ENCODE measurements at places on chromosomes 7 and 10.

DNA sequence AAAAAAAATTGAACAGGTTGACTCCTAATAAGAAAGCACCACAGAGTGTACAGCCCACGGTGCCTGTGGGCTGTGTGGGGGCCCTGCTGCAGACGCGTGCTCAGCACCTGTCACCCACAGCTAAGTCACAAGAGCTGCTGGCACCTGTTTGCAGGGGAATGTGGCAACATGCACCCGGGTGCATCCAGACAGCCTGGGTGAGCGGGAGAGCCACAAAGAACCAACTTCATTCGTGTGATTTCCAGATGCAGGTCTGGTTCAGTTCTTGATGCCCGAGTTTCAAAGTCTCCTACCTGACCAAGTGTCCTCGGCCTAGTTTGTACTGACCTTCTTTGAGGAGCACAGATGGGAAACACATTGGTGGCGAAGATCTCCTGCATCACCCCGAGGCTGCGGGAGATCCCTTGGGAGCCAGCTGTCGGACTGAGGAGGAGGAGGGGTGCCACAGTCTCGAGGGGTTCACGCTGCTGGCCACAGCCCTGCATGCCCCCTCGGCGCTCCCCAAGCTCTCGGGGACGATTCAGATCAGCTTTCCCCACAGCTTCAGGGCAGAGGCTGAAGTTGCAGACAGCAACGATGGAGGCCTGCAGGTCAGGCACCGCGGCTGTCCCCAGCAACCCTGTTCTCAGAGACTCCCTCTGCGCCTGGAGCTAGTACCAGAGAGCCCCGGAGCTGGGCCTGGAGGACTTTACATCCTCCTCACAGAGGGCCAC is 35.3 kb downstream of the AMZ1 start:
- no peak for DNase-seq

DNA sequence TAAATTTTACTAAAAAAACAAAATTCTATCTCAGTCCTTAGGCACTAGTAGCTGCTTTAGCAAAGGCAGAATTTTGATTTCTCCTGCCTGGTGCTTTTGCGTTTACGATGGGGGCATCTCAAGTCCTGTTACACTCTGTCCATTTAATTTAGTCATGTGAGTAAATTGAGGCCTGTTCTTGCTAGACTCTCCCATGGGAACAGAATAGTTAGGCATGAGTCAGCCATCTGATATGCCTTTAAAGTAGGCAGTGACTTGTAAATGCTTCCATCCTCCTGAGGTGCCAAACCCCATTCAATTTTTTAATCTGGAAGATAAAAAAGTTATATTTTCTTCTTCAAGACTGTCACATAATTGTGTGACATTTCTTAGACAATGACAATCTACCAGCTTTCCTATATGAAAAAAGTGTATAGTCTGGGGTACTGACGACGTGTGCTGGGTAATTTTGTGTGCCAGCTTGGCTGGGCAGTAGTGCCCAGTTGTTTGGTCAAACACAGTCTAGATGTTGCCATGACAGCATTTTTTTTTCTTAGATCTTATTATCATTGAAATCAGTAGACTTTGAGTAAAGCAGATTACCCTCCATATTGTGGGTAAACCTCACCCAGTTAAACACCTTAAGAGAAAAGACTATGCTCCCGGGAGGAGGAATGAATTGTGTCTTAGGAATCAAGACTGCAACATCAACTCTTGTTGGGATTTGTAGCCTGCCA is 603.4 kb downstream of the SORCS1 start:
- peak; percentile 65 for DNase-seq

DNA sequence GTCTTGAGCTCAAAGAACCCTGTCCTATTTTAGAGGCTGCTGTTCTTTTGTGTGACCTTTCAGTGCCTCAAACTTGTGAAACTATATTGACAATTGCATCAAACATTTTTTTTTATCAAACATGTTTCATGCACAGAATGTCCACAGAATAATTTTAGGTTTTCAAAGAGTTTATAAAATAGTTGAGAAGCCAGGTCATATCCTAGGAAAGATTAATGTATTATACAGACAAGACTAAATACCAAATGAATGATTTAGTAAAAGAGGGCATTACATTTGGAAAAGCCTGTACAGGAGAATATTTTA is 67.0 kb downstream of the CDK6 start:
- DNase-seq, result no peak

GRCh38 chr7:151732834-151733592 is 143.9 kb downstream of the PRKAG2 start:
- no peak for DNase-seq

GRCh38 chr10:114552050-114552449 is 106.0 kb downstream of the ABLIM1 start:
- DNase-seq, result no peak

GRCh38 chr7:107027208-107027607 is 17.3 kb upstream of the PRKAR2B start:
- no peak for DNase-seq

DNA sequence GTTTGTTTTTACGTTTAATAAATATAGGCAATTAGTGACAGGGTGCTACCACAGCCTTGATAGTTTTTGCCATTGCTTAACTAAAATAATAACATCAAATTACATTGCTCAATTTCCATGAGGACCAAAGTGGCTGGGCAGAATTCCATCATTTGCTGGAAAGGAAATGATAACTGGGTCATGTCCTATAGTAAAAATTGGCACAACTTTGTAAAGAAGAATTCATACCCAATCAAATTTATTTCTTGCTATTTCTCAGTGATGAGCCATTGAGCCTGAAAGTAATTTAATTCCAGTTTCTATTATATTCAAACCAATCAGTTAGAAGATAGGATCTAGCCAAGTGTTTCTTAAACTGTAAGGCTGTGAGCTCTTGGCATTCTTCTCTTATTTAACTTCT is 102.2 kb upstream of the CTTNBP2 start:
- no peak for DNase-seq

DNA sequence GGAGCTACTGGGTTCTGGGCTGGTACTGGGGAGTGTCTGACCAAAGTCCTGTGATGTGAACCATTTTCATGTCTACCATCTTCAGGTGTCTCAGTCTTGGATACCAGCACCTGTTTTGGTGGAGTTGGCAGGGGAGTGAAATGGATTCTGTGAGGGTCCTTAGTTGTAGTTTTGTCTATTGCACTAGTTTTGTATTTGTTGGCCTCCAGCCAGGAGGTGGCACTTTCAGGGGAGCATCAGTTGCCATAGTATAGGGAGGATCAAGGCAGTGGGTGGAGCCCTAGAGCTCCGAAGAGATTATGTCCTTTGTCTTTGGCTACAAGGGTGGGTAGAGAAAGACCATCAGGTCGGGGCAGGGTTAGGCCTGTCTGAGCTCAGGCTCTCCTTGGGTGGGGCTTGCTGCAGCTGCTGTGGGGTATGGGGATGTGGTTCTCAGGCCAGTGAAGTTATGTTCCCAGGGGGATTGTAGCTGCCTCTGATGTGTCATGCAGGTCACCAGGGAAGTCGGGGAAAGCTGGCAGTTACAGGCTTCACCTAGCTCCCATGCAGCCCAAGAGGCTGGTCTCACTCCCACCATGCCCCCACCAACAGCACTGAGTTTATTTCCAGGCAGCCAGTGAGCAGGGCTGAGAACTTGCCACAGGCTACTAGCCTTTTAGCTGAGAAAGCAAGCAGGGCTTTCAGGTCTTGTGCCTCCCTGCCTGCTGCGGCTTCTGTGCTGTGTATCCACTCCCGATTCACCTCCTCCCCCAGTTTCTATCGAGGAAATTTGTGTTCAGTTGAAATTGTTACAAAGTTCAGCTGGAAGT is 153.1 kb downstream of the ZNF365 start:
- DNase-seq, result no peak

DNA sequence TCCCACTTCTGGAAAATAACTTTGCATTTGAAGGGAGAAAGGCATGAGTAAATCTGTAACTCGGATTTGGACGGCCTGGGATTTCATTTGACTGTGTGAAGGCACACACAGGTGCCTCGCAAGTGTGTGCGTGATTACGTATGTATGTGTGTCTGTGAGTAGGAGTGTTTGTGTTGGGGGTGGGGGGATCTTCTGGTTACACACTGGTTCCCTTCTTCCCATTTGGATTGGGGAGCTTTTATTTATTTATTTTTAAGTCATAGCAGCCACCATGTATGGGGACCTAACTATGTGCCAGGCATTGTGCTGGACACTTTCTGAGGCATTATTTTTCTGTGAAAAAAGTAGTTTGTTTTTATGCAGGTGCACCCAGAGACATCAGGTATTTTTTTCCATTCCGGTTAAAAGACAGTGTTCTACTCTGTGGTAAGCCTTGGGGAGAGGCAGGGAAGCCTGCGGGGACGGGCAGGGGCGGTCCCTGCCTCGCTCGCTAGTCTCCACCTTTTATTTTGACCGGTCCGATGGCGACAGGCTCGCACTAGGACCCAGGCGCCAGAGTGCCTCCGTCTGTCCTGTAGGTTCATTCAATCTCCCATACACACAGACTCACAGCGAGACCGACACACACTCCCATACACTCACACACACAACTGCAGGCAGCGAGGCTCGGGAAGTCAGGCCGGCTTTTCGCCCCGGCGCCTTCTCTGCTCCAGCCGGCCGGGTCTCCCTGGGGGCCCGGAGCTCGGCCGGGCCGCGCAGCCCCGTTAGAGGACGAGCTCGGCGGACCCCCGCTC is at the start of gene MXI1:
TSS of gene MXI1 (plus strand) at position 595 of the 794 bp plus-strand sequence. CDS start 204 bp downstream, outside the sequence.
- peak; percentile 93 for DNase-seq

DNA sequence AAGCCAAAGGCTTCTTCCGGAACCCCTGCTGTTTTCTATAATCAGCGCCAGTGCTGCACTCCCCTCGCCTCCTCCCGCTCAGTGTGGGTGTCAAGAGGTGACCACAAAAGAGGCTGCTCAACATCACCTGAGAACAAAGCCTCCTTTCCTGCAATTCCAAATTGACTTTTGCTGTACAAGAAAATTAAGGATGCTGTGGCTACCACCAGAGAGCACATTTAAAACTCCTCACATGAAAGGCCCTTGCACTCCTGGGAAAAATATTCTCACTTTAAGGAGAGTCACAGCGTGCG is 96.4 kb downstream of the HIPK2 start:
- no peak for DNase-seq

- DNase-seq, result no peak
Observed at GRCh38 chr7:129778770-129779601, 167.5 kb downstream of the NRF1 start.

DNA sequence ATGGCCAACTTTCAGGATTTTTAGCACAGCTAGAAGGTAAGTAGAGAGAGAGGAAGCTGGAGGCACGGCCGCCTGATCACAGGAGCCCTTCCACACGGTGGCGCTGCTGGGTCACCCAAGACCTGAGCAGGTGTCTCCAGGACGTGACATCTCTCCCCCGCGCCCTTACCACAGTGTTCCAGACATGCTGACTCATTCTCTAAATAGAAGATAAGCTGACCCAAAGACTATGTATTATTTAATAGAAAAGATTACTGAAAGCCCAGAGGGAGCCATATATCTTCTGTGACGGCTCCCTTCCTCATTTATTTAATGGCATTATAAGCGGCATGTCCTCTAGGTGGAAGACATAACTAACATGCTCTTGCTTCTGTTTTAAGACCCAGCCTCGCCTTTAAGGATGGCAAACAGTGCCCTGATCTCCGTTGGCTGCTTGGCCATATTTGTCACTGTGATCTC is 26.0 kb upstream of the MALSU1 start:
- peak; percentile 93 for DNase-seq

GRCh38 chr7:16960337-16960965 is 78.7 kb upstream of the AGR3 start:
- DNase-seq, result no peak

- no peak for DNase-seq
Observed at GRCh38 chr7:64755865-64756264, 38.4 kb upstream of the ZNF138 start.

DNA sequence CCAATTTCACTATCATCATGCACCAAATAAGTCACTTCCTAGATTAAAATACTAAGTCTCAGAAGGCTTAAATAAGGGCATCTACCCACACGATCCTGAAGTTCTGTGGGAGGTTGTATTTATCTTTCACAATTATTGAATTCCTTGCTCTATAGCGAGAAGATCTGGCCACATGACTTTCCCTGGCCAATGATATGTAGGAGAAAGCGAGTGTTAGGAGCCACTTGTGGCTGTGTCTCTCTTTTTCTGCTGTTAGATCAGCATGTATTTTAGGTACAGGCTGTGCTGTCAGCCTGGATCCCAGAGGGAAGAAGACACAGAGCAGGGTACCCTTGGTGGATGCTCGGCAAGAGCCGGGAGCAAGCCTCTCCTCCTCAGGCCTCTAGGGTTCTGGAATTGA is 131.3 kb upstream of the DPP6 start:
- DNase-seq, result no peak

DNA sequence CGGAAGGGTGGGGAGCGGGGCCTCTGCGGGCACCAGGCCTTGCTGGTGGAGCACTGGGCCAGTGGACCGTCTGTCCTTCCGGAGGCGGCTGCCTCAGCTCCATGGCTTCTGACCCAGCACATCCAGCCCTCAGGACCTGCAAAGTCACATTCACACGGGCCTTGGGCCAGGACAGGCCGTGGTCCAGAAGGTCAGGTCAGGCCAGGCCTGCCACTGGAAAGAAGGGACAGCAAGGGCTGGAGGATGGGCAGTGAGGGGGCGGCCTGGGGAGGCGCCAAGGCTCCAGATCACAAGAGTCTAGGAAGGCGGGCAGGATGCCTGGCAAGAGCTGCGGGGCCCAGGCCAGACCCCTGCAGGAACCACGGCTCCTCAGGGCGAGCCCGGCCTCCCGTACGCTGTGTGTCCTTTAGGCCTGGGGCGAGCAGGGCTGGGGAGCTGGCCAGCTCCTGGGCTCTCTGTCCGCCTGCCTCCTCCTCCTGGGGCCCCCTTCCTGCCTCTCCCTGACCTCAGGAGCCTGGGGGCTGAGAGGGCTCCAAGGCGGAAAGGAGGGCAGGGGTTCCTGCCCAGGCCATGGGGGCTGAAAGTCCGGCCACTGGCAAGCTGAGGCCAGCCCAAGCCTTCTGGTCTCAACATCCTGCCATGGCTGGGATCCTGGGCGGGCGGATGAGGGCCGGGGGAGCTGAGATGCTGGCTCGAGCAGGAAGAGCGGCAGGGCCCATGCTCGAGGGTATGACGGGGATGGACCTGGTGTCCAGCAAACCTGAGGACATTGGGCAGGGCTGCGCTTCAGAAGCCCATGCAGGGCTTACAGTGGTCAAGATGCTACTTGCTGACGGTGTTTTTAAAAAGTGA is 225.8 kb downstream of the ELFN1 start:
- no peak for DNase-seq

GRCh38 chr7:40717242-40717641 is 582.4 kb downstream of the SUGCT start:
- DNase-seq, result peak; percentile 99

GRCh38 chr10:123142701-123143161 is 5.2 kb upstream of the HMX2 start:
- DNase-seq, result no peak

DNA sequence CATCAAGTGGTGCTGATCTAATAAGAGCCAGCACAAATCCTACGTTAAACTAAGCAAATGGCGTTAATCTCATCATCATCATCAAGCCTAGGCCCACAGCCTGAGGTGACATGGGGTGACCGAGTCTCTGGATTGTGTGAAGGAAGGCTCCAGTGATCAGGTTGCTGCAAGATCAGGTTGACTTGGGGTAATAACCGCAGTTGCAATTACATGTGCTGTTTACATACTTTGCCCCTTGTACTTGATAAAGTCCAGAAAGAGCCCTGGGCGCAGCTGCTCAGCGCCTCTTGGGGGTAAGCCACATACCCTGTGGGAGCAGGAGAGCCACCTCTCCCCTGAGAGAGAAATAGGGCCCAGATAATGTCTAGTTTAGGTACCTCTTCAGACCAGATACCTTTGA is 228.1 kb downstream of the WDR11 start:
- DNase-seq, result no peak

- peak; percentile 95 for DNase-seq
Observed at GRCh38 chr10:19815731-19816410, 361 bp upstream of the PLXDC2 start.

GRCh38 chr7:12911053-12911452 is 223.6 kb downstream of the ARL4A start:
- no peak for DNase-seq

All from islet precursor cell (in vitro differentiated cells).